ENCODE measurements at places on chromosomes 3 and 15.

- H3K36me3 ChIP-seq = no peaks in the 10 kb centered on the region
- H3K4me1 ChIP-seq = peaks cover 11% of the 10 kb centered on the region
- no peaks in the 10 kb centered on the region for H3K27me3 ChIP-seq
- no peak for DNase-seq
Observed at GRCh38 chr15:38551720-38552648, 12.6 kb downstream of the RASGRP1 start.

- H3K27ac ChIP-seq = no peak overlapping the region
- H3K36me3 ChIP-seq = no peaks in the 10 kb centered on the region
- no peaks in the 10 kb centered on the region for H3K4me1 ChIP-seq
- no peak for DNase-seq
- H3K4me3 ChIP-seq = no peak overlapping the region
Observed at GRCh38 chr15:57582090-57582489, 9.6 kb upstream of the MYZAP start.

DNA sequence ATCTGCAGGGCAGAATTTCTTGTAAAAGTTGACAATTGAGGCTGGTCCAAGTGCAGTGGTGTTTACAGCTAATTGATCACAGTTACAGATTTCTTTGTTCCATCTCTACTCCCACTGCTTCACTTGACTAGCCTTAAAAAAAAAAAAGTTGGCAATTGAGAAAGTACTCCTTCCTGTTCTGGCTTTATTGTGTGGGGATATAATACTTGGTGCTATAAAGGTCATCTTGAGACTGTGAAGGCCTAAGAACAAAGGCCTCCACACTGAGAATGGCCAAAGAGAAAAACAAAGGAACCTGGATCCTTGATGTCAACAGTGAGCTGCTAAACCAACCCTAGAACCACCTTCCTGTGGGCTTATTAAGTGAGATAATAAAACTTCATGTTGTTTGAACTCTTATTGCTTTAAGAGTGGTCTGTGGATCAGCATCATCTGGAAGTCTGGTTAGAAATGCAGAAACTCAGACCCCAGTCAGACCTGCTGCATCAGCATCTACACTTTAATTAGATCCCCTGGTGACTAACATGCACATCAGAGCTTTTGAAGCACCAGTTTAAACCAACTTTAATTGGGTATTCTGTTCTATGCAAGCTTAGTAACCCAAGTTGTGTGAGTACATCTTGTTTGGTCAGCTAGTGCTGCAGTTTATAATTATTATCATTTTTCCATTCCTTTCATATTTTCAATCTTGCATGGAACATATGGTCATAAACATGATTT, 55.2 kb downstream of the TMOD3 start:
- H3K36me3 ChIP-seq = peaks cover 8% of the 10 kb centered on the region
- no peak overlapping the region for H3K27ac ChIP-seq
- DNase-seq = peak; percentile 46
- no peak overlapping the region for H3K4me3 ChIP-seq
- peaks cover 21% of the 10 kb centered on the region for H3K4me1 ChIP-seq

- peak overlapping the region; percentile 52 for H3K4me3 ChIP-seq
- peaks cover 58% of the 10 kb centered on the region for H3K4me1 ChIP-seq
- no peaks in the 10 kb centered on the region for H3K27me3 ChIP-seq
- H3K36me3 ChIP-seq = peaks cover 31% of the 10 kb centered on the region
- peak overlapping the region; percentile 90 for H3K27ac ChIP-seq
Observed at GRCh38 chr15:96342406-96343112, 12.1 kb downstream of the NR2F2 start.
